ENCODE measurements at places on chromosomes 7 and 10.

DNA sequence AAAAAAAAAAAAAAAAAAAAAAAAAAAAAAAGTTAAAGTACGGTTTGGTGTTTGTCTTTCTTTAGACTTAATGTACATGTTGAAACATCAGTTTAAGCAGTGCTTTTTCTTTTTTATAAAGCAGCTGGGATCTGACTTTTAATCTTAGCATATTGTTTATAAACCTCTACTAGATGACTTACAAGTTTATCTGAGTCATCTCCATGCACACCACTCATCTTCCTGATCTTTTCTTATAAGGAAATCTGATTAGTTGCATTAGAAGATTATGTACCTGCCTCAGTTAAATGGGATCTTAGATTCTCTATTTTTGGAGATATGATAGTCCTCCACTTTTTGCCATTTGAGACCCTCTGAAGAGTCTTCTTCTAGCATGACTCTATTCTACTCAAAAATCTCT is 391.9 kb upstream of the LRGUK start:
- DNase-seq, result no peak

DNA sequence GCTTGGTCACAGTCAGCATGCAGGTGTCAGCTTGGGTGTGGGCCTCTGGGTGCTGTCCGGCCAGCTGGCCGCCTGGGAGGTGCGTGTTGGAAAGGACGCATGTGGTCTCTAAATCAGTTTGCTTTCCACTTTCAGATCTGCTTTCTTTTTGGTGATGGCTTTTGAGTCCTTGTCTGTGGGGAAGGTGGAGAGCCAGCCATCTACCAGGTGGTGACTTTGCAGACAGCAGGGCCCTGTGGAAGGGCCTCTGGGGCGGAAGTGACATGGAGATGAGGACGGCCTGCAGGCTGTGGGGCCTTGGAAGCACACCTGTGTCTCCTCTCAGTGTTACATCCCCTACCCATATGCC is 59.4 kb downstream of the WDR37 start:
- DNase-seq, result no peak

DNA sequence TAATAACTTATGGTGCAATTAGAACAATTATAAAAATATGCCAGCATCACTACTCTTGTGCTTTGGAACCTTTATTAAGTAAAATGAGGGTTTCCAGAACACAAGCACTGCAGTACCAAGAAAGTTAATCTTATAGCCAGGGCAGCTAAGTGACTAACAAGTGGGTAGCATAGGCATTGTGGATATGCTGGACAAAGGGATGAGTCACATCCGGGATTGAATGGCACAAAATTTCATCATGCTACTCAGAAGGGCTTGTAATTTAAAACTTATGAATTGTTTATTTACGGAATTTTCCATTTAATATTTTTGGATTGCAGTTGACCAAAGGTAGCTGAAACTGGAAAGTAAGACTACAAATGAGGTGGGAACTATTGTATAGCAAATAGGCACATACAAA is 250.6 kb downstream of the C7orf25 start:
- no peak for DNase-seq

GRCh38 chr7:30802812-30803211 is 31.6 kb downstream of the MINDY4 start:
- DNase-seq, result no peak

DNA sequence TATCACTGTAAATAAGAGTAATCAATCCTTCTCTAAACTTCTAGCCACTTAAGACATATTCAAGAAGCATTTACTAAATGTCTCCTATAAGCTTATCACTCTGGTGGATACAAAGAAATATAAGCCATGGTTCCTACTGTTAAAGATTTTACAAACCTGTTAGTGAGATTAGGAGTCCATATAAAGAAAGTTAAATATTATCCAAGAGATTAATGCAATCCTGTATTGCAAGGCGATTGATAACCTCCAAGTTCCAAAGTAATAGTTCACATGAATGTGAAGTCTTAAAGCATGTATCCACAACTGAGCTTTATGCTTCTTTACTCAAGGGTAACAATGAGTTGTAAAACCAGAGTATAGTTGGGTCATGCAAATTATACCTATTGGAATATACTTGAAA is 12.6 kb upstream of the BET1 start:
- DNase-seq, result no peak
